ENCODE measurements at places on chromosomes 3 and 15. TPM values are rescaled to one million over a fixed set of nuclear protein-coding genes. Genes with fewer than 3 reads are reported as not detected.

GRCh38 chr3:100333051-100333450 is 1.5 kb upstream of the NIT2 start:
- DNase-seq = no peak

GRCh38 chr3:72009851-72010443 is 225.0 kb upstream of the PROK2 start:
- DNase-seq = no peak

- no peak for DNase-seq
These were observed 716.8 kb upstream of the BCHE start for GRCh38 chr3:166554023-166554422.

DNA sequence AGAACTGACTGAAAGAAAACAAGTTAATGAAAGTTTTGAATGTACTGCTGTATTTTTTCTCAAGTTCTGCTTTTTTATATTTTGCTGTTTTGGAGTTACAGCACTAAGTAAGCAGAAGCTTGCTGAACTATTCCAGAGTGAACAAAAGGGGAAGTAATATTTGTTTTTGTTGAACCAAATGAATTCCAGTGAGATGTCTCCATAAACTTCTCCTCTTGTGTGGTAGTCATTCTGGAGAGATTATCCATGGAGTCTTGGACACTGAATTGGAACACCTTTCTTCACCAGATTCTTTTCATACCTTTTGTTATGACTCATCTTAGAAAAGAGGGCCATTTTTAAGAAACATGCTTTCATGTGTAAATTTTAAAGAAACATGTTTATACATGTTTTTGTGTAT is 8.8 kb downstream of the ANKUB1 start:
- no peak for DNase-seq

DNA sequence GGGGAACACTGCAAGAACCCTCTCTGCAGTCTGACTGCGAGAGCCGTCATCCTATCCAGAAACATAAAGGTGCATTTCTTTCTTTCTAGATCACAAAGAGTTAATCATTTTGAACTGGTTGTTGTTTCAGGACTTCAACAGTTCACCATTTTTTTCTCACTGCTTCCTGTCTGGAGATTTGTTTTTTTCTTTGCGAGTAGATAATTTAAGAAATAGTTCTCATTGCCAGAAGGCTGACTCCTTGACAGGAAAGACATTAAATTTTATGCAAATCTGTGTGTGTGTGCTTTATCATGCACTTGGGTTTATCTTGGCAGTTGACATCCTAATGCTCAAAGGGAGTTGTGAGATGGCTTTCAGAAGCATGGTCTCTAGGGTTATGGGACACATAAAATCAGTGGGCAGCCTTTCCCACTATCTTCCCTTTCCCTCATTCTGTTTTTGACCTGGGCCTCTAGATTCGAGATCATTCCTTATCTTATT is 123.5 kb upstream of the TBL1XR1 start:
- DNase-seq = no peak

- DNase-seq = no peak
These were observed 29.1 kb downstream of the DAPK2 start for GRCh38 chr15:64017082-64017588.

GRCh38 chr3:30578479-30578878 is 27.9 kb upstream of the TGFBR2 start:
- DNase-seq = peak; percentile 25

DNA sequence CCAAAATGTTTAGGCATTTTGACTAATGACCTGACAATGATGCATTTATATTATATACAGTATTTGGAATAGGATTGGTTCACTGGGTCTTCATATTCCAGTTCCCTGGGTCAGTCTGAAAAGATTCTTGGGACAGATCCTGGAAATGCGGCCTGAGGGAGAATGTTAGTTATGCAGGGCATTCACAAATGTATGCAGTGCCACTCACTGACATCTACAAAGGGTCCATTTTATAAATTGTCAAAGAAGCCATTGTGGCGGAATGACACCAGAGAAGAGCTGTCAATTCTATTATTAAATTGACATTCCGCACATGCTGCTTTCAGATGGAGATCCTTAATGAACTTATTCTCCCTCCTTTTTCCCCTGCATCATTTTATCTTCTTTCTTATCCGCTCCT is 176.6 kb downstream of the VGLL3 start:
- no peak for DNase-seq

DNA sequence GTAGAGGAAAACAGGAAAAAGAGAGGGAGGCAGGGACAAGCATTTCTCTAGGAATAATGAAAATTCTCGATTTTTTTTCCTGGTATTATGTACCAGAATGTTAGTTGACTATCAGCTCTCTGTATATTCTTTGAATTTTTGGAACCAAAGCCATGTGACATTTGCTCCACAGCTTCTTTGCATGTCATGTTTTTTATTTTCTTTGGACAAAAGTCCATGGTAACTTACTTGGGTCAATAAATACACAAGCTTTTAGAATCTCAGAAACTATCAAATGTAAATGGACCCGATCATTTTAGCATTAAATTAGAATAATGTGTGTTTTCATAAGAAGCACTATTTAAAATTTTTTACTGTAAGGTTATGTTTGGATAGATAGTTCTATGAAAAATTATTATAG is 320.5 kb downstream of the ZIC1 start:
- DNase-seq = no peak

DNA sequence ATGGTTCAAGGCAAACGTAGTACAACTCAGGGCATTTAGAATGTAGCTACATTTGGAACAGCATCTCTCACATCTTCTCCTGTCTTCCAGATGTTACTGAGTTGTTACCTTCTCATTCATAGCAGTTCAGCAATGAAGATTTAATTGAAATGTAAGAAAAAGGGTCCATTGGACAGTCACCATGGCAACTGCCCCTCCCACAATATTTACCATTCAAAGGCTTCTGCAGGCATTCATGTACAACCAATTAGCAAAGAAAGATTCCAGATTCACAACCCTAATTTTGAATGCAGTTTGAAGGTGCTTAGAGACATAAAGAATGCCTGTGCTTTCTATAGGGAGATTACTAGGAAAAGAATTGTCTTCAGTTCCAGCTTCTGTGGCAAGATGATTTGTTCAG is 22.2 kb downstream of the SCN11A start:
- no peak for DNase-seq

DNA sequence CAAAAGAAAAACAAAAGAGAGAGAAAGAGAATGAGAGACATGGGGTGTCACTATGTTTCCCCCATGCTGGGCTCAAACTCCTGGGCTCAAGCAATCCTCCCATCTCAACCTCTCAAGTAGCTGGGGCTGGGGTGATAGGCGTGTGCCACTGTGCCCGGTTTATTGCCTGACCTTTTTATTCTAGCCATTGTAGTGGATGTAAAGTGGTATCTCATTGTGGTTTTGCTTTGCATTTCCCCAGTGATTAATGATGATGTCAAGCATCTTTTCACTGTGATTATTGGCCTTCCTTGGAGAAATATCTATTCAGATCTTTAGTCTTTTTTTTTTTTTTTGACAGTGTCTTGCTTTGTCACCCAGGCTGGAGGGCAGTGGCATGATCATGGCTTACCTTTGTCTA is 37.7 kb upstream of the GK5 start:
- no peak for DNase-seq

GRCh38 chr15:60299452-60300047 is 98.2 kb downstream of the ANXA2 start:
- DNase-seq = peak; percentile 17

- no peak for DNase-seq
These were observed 314.0 kb downstream of the KBTBD8 start for GRCh38 chr3:67312155-67312554.

DNA sequence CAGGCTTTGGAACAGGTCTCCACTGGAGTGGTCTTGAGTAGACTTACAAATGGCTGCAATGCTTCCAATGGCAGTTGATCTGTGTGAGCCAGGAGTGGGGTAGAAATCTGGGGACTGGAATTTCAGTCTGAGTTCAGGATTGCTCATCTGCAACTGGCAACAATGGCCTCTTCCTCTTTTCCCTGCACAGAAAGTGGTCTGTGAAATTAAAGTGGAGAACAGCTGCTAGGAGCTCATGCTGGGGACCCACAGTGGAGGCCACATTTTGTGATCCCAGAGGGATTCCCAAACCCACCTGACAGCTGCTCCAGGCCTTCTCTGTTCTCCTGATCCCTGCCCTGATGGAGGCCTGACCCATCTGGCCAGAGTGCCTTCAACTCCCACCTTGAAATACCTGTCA is 49.6 kb downstream of the CEMIP start:
- no peak for DNase-seq

DNA sequence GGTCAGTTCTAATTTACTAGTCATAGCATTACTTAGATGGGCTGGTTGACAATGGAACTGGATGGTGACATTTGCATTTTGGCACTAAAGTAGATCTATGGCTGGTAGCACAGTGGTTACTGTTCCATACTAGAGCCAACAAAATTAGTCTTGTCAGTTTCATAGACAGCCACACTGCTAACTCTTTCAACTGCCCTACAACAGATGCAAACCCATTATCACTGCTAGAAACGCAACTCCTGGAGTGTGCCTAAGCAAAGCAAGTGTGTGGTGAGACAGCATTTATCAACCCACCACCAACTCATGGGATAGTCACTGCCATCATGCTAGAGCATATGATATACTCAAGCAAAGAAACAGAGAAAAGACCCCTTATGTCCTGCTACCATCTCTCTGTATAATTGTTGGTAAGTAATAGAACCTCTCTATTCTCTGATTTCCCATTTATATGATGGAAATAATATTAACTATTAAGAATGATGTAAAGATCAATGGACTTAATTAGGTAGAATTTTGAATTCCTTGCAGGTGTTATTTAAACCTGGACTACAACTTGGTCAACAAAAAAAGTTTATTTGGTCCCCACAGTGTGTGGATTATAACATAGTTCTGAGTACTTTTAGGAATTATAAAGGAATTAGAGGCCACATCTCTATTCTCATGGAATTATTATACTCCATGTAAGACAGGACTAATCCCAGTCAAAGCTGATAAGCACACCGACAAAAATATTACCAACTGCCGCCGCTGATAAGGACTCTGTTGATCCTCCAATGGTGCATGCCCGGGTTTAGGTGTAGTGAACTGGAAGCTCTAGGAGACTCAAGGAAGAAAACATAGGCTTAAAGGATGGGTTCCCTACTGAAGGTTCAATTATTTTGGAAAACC is 19.9 kb upstream of the ABHD5 start:
- no peak for DNase-seq

DNA sequence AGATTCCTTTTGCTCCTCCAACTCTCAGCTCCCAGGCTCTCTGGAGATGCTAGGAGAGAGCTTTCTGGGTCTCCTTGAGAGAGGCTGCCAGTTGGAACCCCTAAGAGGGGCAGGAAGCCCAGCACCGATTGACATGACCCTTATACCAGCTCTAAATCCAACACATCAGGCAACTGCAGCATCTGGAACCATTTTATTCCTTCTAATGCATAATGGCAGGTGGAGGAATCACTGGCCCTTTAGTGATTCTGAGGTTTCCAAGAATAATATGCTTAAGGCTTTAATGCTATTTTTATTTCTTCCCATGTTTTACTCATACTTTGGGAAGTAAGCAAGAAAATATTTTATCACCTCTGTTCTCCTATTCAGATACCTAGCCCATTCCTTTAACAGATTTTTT is 60.3 kb upstream of the TEX264 start:
- no peak for DNase-seq

- DNase-seq = peak; percentile 84
These were observed 49.4 kb downstream of the ITGB5 start for GRCh38 chr3:124837730-124838186.

- no peak for DNase-seq
These were observed 24.8 kb downstream of the SH3BP5 start for GRCh38 chr3:15307580-15307979.

- DNase-seq = no peak
These were observed 22.9 kb downstream of the PRR23E start for GRCh38 chr3:127215714-127216414.

DNA sequence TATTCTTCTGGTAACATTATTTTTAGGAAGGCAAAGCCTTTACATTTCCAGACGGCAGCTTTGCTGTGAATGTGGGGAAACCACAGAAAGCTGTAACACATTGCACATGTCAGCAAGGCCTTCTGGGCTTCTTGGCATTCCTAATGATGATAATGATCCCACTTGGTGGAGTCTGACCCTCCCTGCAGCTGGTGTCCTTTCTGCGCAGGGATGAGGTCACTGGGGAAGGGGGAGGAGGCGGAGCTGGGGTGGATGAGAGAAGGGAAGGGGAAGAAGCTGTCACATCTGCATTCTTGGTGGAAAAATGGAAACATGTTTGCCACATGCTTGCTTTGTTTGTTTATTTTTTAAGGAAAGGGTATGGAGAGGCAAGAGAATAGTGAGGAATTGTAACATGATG is 68.6 kb downstream of the FILIP1L start:
- DNase-seq = peak; percentile 80

- DNase-seq = no peak
These were observed 16.1 kb downstream of the PDZRN3 start for GRCh38 chr3:73608456-73609314.

DNA sequence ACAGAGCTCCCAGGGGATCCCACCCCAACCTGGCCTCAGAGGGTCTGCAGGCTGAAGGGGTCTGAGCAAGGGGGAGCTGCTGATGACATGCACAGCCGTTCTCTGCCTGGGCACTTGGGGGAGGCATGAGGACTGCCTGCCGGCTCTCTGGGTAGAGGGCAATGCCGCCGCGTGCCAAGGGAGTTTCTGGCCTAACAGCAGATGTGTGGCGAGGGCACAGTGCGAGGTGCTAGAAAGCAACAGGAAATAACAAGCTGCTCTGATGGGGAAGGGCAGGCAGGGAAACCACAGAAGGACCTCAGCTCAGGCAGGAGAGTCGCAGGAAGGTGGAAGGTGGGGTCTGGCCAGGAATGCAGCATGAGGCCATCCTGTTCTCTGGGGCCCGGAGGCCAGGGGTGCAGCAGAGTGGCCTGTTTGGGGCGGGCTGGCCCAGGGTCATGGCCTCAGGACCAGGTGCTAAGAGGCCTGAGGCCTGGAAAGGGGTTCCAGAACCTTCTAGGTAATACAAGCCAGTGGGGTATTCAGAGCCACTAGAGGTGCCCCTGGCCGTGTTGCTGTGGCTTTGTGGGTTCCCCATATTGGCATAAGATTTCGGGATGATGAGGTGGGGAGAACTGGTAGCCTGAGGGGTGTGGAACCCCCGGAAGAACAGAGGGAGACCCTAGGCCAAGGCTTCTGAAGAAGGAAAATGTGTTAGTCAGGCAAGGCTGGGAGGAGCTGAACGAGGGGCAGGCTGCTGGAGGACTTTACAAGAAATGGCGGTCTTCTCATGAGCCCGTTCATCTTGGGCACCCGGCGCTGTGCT is 41.2 kb downstream of the RGMA start:
- no peak for DNase-seq

DNA sequence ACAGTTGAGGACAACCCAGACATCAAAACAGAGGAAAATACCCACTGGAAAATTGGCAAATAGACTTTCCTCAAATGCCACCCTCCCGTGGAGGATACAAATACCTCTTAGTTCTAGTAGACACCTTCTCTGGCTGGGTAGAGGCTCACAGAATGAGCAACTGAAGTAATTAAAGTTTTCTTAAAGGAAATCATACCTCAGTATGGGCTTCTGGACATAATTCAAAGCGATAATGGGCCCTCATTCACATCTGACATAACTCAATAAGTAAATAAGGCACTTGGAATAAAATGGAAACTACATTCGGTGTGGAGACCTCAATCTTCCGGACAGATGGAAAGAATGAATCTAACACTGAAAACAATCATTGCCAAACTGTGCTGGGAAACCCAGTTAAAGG is 115.2 kb upstream of the PLCL2 start:
- no peak for DNase-seq

Gene GCSAM
- not detected for total RNA-seq

Gene STRA6
- total RNA-seq = 0.20 TPM

Gene MOBP
- not detected for total RNA-seq

Gene AGBL1
- total RNA-seq = not detected

Gene PLIN1
- total RNA-seq = 0.68 TPM

Gene EEFSEC
- total RNA-seq = 14.7 TPM

Gene CRBN
- total RNA-seq = 41.9 TPM

Data from right cardiac atrium (tissue), 5 donors.